ENCODE measurements at places on chromosomes 2 and 18.

- DNase-seq: peak; percentile 77
These were observed 175.2 kb downstream of the TGIF1 start for GRCh38 chr18:3624935-3625741.

- DNase-seq: no peak
These were observed 59.6 kb downstream of the STPG4 start for GRCh38 chr2:47095349-47096020.

DNA sequence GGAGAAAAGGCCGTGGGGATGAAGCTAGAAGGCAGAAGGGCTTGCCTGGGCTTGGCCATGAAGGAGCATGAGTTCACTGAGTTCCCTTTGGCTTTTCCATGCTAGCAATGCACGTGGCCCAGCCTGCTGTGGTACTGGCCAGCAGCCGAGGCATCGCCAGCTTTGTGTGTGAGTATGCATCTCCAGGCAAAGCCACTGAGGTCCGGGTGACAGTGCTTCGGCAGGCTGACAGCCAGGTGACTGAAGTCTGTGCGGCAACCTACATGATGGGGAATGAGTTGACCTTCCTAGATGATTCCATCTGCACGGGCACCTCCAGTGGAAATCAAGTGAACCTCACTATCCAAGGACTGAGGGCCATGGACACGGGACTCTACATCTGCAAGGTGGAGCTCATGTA lies 2.9 kb downstream of the CTLA4 start:
- DNase-seq: no peak

DNA sequence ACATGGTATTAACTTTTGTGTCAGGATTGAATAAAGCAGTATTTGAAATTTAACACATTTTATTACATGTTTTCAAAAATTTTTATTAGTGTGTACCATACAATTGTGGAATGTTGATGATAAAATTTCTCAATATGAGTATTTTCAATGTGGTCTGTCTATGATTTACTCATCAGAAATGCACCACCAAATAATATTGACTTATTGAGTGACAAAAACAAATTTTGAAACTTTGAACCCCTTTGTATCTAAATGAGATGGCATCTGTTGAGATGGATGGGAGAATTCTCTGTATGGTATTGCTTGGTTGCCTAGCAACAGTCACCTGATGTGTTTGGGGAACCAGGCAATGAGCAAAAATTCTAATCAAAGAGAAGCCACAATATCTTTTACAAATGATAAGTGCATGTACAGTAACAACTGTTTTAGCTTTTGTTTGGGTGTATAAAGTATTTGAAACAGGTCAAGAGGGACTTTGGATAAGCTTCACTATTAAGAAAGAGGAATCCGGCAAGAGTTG lies 400.1 kb downstream of the CCDC85A start:
- DNase-seq: no peak

DNA sequence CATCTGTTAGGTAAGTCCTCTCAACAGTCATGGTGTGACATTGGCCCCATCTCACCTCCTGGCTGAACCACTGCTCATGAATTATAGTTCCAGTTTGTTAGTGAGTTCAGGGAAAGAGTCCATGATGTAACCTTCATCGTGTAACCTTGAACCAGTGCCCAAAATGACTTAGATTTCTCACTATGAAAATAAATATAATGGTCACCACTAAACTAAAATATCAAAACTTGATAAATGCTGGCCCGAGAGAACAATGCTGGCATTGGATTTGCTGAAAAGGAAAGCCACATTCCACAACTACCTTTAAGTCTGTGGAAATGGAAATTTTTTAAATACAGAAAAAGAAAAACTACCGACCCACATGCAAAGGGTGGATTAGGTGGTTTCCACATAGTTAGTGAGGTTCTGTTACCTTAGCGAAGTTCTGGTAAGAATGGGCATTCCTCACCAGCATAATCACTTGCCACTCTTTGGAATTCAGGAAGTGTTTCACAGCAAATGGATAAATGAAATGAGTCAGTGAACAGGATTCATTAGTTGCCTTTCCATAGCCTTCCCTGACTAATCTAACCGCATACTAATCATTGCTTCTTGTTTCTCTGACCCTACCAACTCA lies 133.9 kb upstream of the CTAGE1 start:
- peak; percentile 84 for DNase-seq

DNA sequence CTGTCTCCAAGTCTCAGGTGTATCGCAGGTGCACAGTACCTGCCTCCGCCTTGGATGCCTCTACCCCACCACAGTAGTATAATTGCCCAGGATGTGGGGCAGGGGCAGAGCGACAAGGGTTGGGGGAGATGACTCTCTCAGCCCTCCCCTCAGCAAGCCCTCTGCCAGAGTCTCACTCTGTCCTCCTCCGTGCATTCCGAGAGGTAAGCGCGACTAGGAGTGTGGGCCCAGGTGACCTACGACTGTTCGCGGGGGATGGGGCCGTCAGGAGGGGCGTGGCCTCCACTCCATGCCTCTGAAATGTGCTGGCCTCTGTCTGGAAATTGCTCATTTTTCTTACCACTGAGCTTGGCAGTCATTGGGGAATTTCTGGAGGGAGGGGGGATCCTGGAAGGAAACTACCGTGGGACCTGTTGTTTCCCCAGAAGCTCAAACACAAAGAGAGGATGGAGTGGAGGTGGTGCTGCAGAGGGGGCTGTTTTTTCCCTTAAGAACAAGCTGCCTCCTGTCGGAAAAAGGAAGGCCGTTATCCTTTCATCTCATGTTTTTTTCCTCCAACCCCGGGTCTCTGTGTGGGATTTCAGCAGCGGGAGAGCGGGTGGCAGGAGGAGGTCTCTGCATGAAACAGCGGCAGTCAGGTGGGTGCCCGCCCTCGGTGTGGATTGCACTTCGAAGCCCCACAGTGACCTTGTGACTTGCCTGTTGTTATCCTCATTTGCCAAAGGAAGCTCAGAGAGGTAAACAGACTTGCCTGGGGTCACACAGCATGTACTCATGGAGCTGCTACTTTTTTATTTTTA lies 13.0 kb upstream of the RALB start:
- DNase-seq: peak; percentile 71

DNA sequence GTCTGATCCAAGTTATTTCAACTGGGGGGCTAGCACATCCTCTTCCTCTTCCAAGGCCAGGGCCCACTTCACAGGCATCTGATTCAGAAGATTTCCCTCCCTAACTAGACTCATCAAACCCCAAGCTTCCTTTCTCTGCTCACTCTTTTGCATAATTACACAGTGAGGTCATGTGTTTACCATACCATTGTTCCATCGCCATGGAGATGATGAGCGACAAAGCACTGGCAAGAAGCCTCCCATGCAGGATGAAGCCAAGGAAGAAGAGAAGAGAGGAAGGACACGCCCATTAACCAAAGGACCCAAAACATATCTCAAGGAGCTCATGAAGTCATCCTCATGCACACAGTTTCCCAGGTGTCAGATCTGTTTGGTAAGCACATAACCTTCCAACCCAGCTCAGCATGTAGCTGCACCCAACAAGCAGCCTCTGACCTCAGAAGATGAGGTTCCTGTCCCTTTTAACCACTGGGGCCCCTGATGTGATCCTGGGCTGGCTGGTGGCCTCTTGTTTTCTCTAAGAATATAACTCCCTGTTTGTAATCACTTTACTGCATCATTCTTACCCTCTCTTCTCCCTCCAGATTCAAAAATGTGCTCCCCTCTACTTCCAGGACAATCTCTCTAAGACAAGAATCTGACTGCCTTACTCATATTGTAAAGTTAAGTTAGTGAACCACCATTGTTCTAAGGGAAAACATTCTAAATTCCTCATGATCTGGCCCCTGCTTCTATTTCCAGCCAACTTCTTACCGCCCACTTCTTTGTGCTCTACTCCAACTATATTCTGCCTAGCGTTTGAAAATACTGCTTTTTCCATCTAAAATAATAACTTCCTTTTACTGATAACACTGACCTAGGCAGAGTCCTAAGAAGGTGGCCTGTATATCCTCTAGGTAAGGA lies 190.1 kb downstream of the TTC32 start:
- peak; percentile 100 for DNase-seq

- no peak for DNase-seq
These were observed 260.5 kb downstream of the CYP26B1 start for GRCh38 chr2:71887196-71887595.

DNA sequence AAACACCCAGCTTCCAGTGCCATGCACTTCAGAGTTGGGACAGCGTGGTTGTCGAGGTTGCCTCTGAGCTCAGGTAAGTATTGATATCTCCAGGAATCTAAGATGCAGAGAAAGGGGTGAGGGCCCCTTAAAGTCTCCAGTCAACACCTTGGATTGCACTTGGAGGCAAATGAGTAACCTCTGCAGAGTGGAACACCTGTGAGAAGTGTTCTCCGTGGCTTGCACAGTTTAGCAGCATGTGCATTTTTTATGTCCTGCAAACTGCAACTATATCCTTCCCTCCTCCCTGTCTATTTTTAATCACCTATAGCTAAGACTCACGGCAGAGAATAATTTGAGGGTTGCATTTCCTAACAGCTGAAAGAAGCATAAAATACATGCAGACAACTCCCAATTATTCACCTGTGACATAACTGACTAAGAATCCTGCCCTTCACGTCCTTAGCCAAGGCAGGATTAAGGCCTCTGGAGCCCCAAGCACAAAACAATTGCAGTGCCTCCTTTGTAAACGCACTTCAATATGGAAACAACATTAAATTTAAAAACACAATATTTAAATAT lies 1.6 kb upstream of the ZNF385B start:
- DNase-seq: no peak

DNA sequence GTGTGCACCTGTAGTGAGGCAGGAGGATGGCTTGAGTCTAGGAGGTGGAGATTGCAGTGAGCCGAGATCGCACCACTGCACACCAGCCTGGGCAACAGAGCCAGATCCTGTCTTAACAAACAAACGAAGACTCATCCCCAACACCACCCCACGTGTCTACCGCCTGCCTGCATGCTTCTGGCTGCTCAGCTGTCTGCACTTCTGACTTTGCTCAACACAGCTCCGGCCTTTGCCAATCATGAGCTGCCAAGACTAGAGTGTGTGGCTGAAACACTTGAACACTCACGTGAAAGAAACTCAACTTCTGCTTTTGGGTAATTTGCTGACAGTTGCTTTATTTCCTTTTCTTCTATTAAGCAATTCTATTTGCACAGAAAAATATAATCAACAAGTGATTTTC lies 32.1 kb upstream of the SP3 start:
- DNase-seq: no peak

DNA sequence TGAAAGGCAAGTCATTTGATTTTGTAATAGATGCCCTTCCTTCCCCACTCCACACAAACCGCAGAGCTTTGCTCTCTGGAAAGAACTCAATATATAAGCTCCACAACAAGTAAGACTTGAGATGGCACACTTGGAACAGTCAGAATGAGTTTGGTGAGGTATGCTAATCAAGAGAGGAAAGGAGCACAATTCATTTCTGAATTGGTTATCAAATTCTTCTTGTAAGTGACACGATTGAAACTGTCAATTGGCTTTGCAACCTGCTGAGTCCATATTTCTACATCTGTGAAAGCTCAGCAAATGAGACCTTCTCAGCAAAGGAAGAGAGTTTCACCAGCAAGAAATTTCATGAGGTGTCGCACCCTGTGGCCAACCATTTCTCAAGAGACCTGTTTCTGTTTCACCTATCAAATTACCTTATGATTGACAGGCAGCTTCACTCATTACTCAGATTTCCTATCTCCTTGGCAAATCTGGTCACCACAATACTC lies 19.1 kb downstream of the CTLA4 start:
- no peak for DNase-seq

DNA sequence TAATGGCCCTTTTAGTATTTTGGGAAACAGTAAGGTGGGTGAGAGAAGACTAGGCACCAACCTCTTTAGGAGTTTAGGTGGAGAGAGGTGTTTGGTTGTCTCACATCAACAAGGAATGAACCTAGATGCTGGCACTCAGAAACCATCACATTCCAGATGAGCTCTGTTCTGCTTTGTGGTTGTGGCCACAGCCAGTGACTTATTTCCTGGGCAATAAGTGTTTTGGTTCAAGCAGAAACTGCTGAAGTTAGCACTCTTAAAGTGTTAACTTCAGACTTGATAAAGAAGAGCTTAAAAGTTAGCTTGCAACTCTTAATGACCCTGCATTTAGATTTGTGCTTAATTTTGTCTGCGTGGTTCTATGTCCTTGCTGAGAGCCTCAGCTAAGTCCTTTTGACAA lies 929.2 kb downstream of the SLC4A3 start:
- no peak for DNase-seq

DNA sequence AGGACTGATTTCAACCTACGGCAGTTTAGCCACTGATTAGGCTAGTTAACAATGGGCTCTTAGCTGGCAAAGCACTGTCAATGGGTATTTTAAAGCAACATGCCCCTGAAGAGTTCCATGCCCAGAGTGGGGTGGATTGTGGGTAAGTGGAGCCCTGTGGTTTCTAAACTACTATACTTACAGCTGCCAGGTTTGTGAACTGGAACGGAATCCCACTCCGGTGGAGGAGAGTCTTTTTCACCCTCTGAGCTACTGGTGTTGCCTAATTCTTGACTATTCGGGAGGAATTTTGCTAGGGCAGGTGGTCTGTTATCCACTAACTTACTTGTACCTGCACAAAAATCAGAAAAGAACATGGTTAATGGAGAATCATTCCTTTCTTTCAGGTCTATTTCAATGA lies 52.6 kb downstream of the ZAP70 start:
- DNase-seq: no peak

- DNase-seq: no peak
These were observed 283.9 kb downstream of the ALPK2 start for GRCh38 chr18:58344861-58345463.

DNA sequence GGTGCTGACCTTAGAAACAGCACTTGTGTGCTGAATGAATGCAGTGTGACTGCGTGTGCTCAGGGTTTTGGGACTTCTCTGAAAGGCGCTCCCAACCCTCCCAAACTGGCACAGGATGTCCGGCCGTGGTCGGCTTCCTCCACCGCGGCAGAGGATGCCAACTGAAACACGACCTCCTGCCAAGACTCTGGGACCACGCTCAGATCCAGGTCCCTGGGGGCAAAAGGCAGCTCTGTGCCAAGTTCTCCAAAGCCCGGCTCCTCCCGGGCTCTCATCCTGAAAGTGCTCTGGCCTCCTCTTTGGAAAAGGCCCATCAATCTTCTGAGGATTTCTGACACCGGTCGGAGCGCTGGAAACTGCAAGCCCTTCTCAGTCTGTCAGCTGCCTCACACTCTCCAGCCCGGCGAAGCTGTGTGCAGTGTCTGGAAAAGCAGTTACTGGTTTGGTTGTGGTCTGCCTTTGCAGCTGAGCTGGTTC lies 32.3 kb upstream of the ZBTB7C start:
- DNase-seq: no peak

- DNase-seq: no peak
These were observed 24.8 kb downstream of the KCNK3 start for GRCh38 chr2:26717362-26717761.

- DNase-seq: no peak
These were observed 6.4 kb upstream of the PSMD1 start for GRCh38 chr2:231050018-231050901.

DNA sequence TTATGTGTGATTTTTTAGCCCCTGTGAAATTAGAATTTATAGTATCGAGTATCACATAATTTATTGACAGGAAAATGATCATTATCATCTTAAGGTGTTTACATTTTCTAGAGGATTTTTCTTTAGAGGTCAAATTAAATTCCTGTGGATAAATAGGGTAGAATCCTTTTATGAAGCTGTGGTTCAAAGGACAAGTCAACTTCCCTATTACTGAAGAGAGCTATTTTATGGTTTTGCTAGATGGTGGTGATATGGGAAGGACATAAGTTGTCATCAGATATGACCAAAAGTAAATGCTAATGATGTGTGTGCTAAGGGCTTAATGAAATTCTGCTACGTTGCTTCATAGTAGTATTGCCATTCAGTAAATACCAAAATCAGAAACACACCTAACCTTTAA lies 80.1 kb downstream of the EML4 start:
- no peak for DNase-seq

- DNase-seq: no peak
These were observed 98.7 kb downstream of the PIGN start for GRCh38 chr18:62088156-62088555.

GRCh38 chr2:100235098-100235497 lies 87.2 kb downstream of the LONRF2 start:
- DNase-seq: no peak
